ENCODE measurements at places on chromosomes 16 and 17. TPM values are rescaled to one million over a fixed set of nuclear protein-coding genes. Genes with fewer than 3 reads are reported as not detected.
A peak's percentile ranks its signal among the peaks of the same experiment; 100 is the strongest.

SCN4A gene
- not detected for total RNA-seq

- no peak for DNase-seq
Measured at GRCh38 chr17:59466946-59467801, 98.2 kb upstream of the DHX40 start.

- DNase-seq = no peak
Measured at GRCh38 chr16:78918805-78919305, 681.7 kb downstream of the MAF start.

DNA sequence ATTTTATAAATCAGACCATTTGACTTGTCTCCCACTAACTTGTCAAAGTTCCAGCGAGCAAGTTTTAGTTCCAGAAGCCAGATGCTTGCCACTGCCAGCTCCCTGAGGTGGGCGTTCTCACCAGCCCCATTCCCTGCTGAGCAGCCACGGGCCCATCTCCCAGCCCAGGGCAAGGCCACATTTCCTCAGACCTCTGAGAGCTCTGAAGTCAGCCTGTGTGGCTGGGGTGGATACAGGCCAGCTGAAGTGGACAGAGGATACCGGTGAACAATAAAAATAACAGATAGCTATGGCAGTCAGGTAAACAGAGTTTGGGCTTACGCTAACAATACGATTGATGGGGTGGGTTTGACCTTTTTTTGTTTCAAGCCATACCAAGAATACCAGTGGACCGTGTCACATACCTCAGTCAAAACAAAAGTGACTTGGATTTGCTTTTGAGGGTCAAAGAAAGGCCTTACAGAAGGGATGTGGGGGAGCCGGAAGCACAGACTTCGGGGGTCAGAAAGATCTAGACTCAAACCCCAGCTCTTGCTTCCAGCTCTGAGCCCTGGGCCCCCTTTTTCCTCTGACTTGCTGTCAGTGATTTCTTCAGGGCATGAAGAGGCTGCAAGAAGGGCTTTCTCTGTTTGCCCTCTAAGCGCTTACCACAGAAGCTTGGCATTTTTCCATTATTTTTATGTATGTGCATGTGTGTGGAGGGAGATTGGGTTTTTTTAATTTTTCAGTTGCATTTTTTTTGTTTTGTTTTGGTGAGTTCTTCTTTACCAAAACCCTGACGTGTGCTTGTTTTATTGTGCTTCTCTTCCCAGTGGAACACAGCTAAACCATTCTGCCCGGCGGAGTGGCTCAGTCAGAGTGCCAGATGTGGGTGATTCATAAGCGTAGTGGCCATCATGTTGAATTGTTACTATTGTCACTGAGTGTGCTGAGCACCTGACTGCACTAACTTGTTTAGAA lies 109.9 kb downstream of the GNAO1 start:
- peak; percentile 27 for DNase-seq

- no peak for DNase-seq
Measured at GRCh38 chr16:27431773-27432532, 30.0 kb downstream of the IL21R start.
